ENCODE measurements at places on chromosomes 13 and 19. TPM values are rescaled to one million over a fixed set of nuclear protein-coding genes. Genes with fewer than 3 reads are reported as not detected.
A peak's percentile ranks its signal among the peaks of the same experiment; 100 is the strongest.

GAS6 gene
- 220 TPM for total RNA-seq

DNA sequence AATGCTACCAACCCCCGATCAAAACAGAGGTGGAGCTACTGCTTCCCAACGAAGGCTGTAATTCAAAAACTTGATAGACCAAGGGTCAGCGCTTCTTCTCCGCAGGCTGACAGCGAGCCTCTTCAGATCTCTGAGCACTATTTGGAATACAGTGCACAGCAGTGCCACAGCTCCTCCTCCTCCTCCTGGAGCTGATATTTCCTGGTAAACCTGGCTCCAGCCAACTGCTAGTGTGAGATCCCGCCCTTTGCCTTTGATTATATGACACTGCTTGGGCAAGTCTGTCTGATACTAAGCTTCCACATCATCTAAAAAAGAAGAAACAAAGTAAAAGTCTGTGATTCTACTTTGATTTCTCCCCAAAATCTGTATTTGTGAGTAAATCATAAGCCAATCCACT is 710.5 kb downstream of the DACH1 start:
- no peak for DNase-seq

GRCh38 chr19:30309905-30310601 is 62.1 kb upstream of the ZNF536 start:
- no peak for DNase-seq

- DNase-seq, result peak; percentile 32
Observed at GRCh38 chr19:42254089-42254849, 659 bp downstream of the ERF start.

GRCh38 chr19:52464798-52465470 is 11.6 kb downstream of the ZNF578 start:
- DNase-seq, result no peak

DNA sequence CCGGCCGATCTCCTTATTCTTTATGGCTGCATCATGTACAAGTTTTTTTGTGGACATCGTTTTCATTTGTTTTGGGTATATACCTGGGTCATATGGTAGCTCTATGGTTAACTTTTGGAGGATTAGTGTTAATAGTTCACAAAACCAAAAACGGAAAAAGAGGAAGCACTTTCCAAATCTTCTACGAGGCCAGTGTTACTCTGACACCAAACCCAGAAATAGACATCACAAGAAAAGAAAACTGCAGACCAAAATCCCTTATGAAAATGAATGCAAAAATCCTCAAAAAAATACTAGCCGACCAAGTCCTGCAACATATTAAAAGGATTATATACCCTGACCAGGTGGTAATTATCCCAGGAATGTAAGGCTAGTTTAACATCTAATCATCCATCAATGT is 29.8 kb downstream of the ADGRE2 start:
- no peak for DNase-seq

DNA sequence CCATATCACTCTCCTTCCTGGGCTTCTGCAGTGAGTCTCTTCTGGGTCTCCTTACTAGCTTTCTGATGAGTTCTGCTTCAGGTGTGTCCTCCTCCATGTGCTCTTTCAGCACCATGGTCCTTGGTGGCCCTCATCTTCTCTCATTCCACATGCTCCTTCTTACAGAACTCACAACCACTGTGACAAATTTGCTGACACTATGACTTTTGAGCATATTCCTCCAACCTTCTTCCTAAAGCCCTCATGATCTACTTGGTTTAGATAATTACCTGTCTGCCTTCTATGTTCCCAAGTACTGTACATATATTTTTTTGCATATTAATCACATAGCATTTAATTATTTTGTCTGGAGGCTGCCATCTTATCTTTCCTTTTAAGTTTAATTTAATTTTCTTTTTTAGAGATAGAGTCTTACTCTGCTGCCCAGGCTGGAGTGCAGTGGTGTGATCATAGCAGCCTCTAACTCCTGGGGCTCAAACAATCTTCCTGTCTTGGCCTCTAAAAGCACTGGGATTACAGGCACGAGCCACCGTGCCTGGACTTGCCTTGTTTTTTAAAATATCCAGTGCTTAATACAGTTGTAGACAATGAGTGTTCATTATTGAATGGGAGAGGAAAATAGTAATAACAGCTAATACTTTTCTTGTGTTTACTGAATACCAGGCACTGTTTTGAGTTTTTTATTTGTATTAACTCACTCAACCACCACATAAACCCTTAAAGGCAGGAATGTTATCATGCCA is 23.5 kb upstream of the FAM216B start:
- no peak for DNase-seq

DNA sequence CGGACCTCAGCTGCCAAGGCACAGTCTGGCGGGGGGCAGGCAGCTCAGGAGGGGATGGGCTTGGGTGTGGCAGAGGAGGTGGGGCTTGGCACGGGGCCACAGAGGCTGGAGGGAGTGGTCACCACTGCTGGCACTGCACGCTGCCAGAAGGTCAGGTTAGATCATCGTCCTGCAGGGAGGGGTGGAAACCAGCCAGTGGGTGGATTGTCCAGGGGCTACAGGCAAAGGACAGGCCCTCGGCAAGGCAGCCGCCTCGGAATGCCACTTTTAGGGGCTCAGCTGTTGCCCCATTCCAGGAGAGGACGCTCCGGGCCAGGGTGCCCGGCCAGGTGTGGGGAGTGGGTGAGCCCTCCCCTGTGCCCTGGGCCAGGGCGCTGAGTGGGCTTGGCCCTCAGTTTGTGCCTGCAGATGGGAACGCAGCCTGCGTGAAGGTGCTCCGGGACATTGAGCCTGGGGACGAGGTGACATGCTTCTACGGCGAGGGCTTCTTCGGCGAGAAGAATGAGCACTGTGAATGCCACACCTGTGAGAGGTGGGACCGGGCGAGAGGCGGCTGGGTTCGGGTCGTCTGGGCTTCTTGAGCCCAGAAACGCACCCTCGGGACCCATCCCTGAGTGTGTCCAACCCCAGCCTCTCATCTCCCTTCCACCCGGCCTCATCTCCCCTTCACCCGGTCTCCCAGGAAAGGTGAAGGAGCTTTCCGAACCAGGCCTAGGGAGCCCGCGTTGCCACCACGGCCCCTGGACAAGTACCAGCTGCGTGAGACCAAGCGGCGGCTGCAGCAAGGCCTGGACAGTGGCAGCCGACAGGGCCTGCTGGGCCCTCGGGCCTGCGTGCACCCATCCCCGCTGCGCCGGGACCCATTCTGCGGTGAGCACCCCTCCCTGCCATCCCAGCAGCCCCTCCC is 6.4 kb downstream of the KMT5C start:
- DNase-seq, result no peak

DNA sequence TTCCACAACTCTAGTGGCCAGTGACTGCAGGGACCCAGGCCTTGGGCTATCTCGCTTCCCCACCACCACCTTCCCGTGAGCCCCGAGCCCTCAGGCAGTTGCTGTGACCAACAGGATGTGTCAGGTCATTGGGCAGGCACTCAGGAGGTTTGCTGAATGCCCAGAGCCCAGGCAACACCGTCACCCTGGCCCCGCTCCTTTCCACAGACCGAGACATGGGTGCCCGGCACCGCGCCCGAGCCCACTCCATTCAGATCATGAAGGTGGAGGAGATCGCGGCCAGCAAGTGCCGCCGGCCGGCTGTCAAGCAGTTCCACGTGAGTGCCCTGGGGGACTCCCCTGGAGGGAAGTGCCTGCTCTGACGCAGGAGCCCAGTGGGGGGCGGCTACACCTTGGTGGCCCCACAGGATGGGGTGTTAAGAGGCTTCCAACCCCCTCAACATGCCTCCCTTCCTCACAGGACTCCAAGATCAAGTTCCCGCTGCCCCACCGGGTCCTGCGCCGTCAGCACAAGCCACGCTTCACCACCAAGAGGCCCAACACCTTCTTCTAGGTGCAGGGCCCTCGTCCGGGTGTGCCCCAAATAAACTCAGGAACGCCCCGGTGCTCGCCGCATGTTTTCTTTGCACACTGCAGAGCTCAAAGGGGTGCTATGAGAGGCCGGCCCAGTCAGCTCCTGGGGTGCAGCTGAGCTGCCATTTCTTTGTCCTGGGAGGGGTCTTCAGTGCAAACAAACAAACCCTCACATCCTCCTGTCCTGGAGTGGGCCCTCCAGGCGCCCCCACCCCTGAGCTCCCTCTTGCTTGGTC is 3.2 kb downstream of the RPL18A start:
- DNase-seq, result no peak

NLRP7 gene
- not detected for total RNA-seq

GRCh38 chr13:42354241-42355091 is 82.5 kb downstream of the AKAP11 start:
- peak; percentile 48 for DNase-seq

GRCh38 chr13:94196413-94196812 is 283.1 kb downstream of the DCT start:
- no peak for DNase-seq

PDE4C gene
- total RNA-seq, result 0.18 TPM

DNA sequence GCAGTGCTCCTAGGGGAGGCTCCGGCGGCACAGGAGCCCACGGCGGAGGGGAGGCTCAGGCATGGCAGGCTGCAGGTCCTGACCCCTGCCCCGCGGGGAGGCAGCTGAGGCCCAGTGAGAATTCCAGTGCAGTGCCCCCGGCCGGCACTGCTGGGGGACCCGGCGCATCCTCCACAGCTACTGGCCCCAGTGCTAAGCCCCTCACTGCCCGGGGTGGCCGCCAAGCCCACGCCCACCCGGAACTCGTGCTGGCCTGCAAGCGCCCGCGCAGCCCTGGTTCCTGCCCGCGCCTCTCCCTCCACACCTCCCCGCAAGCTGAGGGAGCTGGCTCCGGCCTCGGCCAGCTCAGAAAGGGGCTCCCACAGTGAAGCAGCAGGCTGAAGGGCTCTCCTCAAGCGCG is 62.2 kb downstream of the SPRY2 start:
- DNase-seq, result no peak

FBXO17 gene
- 10.8 TPM for total RNA-seq

ZNF773 gene
- total RNA-seq, result 11.9 TPM

GRCh38 chr19:10655457-10656312 is 1.5 kb downstream of the ILF3 start:
- peak; percentile 44 for DNase-seq

VSIG10L gene
- under 0.01 TPM for total RNA-seq

CACNG8 gene
- not detected for total RNA-seq

- DNase-seq, result no peak
Observed at GRCh38 chr19:3667037-3667638, 33.1 kb downstream of the PIP5K1C start.

DNA sequence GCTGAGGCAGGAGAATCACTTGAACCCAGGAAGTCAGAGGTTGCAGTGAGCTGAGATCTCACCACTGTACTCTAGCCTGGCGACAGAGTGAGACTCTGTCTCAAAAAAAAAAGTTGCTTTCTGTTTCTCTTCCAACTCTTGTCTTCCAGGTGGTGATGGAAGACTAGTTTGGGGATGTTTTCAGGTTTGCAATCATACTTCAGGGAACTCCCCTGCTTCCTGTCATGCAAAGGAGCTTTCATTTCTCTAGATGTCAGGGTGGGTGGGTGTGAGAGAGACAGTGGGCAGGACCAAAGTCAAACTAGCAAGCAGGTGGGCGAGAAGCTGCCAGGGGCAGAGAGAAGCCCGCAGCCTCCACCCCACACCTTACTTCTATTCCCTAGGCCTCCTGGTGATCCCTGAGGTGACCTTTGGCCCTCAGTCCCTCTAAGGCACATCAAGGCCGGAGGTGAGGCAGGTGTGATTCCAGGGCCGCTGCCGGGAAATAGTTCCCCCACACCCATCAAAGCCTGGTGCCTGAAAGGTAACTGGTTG is 25.7 kb downstream of the CCNE1 start:
- DNase-seq, result no peak

DNA sequence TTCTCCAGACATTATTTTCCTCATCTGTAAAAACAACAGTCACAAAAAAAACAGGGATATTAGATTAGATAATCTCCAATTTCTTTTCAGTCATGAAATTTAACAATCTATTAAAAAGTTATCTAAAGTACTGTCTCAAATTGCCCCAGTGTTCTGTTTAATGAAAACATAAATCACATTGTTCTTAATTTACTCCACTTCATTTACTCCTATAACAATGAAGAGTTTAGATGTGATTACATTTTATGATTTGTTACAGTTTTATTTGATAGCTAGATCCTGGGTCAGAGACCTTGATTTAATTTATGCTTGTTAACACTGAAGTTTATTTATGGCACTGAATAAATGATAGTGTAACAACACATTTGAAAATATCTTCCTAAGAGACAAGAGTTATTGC is 230.2 kb upstream of the TRPC4 start:
- DNase-seq, result no peak

Measured in IMR-90 (cell line).